ENCODE measurements at places on chromosomes 1 and 21. TPM values are rescaled to one million over a fixed set of nuclear protein-coding genes. Genes with fewer than 3 reads are reported as not detected.

Gene CRYAA
- not detected for total RNA-seq

- DNase-seq: no peak
Observed at GRCh38 chr1:231882333-231882732, 255.7 kb downstream of the DISC1 start.

GRCh38 chr1:94037392-94038229 lies 83.3 kb downstream of the ABCA4 start:
- no peak for DNase-seq

GRCh38 chr1:193525917-193526710 lies 339.7 kb upstream of the B3GALT2 start:
- DNase-seq: no peak

DNA sequence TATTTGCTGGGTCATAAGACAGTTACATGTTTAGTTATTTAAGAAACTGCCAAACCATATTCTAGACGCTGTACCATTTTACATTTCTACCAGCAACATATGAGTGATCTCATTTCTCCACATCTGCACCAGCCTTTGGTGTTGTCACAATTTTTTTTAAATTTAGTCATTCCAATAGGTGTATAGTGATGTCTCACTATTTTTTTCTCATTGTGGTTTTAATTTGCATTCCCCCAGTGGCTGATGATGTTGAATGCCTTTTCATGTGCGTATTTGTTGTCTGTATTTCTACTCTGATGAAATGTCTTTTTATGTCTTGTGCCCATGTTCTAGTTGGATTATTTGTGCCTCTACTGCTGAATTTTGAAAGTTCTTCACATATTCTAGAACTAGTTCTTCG lies 38.4 kb downstream of the NFASC start:
- DNase-seq: no peak

DNA sequence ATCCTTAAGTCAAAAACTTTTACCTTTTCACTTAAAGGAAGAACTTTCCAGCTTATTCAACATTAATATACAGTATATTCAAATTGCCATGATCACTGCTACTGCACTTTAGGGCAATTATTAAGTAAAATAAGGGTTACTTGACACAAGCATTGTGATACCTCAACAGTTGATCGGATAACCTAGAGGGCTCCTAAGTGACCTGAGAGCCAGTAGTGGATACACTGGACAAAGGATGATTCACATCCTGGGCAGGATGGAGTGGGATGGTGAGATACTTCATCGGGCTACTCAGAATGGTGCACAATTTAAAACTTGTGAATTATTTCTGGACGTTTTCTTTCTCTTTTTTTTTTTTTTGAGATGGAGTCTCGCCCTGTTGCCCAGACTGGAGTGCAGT lies 54.5 kb upstream of the PPM1J start:
- DNase-seq: no peak

DNA sequence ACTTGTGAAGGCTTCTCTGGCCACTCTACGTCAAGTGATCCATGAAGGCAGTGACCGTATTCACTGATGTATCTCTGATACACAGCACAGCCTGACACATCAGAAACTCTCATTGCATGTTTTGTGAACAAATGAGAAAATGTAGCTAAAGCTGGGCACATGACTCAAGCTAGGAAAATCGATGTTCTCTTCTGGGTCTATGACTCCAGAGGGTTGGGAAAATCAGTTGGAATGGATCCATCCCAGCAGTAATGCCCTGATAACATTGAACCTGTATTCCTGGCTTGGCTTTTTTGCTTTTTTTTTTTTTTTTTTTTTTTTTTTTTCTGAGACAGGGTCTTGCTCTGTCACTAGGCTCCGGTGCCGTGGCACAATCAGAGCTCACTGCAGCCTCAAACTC lies 395.7 kb downstream of the KCNH1 start:
- DNase-seq: no peak

DNA sequence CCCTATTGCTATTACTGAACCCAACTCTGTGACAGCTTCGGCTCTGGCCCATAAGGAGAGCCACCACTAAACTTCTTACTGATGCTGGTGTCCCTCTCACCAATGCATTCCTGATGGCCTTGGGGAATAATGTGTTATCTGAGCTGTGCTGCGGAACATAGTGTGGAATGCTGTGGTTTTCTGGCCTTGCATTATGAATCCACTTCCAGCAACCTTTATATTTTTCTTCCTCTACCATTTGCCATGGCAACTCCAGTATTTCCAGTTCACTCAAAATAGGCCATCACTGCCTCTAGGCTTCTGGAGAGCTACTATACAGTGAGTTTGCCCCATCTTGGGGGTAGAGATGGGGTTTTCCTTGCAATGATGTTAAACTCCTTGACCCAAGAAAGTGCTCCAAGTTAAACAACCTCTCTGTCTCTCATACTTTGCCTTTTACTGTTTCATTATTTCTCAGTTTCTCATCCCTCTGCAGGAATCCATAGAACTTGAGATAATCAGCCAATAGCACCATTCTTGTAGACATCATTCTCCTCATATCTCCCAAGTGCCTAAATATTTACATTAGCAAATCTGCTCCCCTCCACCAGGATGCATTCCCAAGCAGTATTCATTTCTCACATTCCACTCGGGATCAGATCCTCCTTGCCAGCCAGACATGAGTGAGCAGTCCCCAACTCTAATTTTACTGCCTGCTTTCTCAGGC lies 11.1 kb upstream of the RAVER2 start:
- no peak for DNase-seq

Data from osteocyte (in vitro differentiated cells).